Thoracic aorta (tissue), 2 donors: ENCODE measurements at places on chromosomes 2 and 18. TPM values are rescaled to one million over a fixed set of nuclear protein-coding genes. Genes with fewer than 3 reads are reported as not detected.

DLX2 gene
- total RNA-seq: 1.6 TPM

ODC1 gene
- 123 TPM for total RNA-seq

RPL31 gene
- 511 TPM for total RNA-seq

RND3 gene
- 27.9 TPM for total RNA-seq

MC5R gene
- total RNA-seq: not detected

SAG gene
- total RNA-seq: not detected

CDCA7 gene
- total RNA-seq: not detected

GATA6 gene
- total RNA-seq: 92.7 TPM

GALNT14 gene
- 1.6 TPM for total RNA-seq

ANKRD62 gene
- total RNA-seq: not detected

UGT1A3 gene
- total RNA-seq: not detected

RTP5 gene
- 0.63 TPM for total RNA-seq

TMEM17 gene
- total RNA-seq: 0.42 TPM

TXNDC2 gene
- total RNA-seq: 8.8 TPM

SDC1 gene
- 9.6 TPM for total RNA-seq

HTR2B gene
- 2.8 TPM for total RNA-seq

ABCG5 gene
- not detected for total RNA-seq

SLC5A7 gene
- not detected for total RNA-seq
